NCI-H2081 treated with DMSO at 0.1 percent for 48 hours (cell line): ENCODE measurements at places on chromosomes 3 and 15.

GRCh38 chr3:60577601-60578000 is 673.7 kb downstream of the FHIT start:
- no peak for DNase-seq

DNA sequence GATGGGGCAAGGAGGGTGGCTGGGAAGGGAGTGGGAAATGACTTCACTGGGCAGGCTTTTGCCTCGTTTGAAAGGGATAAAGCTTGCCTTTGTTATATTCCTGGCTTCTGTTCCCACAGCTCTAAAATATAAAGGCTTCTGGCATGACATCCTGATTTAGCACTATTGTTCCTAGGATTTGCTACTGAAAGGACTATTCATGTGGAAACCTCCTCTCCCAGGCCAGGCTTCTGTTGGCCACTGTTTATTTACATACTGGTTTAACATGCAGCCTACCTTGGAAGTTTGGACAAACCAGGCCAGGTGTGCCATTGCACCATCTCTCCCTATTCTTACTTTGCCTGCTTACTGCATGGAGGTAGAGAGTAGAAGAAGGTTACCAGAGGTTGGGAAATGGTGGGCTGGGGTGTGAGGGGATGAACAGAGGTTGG is 2.4 kb upstream of the LMCD1 start:
- DNase-seq = no peak

DNA sequence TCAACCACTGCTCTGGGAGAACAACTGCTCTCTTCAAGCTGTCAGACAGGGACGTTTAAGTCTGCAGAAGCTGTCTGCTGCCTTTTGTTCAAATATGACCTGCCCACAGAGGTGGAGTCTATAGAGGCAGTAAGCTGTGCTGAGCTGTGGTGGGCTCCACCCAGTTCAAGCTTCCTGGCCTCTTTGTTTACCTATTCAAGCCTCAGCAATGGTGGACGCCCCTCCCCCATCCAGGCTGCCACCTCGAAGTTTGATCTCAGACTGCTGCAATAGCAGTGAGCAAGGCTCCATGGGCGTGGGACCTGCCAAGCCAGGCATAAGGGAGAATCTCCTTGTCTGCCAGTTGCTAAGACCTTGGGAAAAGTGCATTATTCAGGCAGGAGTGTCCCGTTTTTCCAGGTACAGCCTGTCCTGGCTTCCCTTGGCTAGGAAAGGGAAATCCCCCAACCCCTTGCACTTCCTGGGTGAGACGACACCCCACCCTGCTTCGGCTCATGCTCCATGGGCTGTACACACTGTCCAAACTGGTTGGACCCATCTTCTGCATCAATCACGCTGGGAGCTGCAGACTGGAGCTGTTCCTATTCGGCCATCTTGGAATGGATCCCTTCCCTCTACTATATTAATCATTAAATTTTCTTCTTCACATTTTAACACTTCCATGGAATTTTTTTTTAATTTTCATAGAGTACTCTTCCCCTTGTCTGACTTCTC is 167.0 kb upstream of the UBE2E2 start:
- no peak for DNase-seq

- DNase-seq = no peak
Measured at GRCh38 chr3:43378066-43378935, 92.0 kb downstream of the SNRK start.

DNA sequence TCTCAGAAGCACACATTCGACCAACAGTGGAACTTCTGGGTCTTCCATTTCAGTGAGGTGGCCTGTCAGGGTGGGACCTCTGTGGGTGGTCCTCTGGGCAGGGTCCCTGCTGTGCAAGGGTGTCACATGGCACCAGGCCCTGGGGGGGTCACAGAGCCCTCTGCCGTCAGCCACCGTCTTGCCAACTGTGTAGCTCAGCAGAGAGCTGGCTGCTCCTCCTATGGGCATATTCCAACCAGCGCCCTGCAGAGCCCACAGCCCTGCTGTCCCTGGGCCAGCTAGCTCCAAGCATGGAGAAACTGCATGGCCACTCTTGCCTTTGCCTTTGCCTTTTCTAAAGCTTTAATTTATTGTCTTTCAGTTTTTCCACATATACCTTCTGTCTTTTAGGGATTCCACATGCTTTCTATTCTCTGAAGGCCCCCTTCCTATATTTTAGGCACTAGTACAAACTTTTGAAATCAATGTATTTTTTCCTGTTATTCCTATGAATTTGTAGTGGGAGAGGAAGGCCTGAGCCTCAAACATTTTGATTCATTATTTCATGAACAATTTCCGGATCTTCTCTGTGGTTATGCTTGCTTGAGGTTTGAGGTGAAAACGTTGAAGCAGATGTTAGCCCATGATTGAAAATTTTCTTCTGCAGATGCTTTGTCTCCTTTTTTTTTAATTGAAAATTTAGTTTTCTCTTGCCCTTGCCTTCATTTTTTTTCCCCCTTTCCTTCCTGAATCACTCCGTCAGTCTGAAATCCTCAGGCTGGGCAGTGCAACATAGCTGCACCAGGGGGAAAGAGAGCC is 11.7 kb downstream of the IQCF1 start:
- DNase-seq = no peak

DNA sequence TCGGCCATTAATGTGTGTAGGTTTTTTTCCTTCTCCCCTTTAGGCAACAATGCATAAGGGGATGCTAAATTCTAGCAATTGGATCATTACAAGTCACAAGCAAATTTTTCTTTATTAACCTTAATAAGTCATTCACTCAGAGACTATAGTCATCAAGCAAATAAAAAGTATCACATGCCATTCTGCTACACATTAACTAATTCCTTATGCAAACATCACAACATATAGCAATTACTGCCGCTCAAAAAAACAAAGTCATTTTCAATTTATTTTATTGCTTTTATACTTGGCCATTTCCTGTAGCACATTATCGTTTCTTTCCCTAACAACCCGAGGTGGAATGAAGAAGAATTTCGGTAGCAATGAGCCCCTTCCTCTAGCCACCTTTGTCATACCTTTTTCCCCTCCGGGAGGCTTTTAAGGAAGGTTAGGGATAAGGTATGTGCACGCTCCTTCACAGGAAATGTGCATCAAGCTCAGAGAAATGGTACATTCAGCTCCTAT is 421.2 kb downstream of the TIGIT start:
- DNase-seq = no peak

DNA sequence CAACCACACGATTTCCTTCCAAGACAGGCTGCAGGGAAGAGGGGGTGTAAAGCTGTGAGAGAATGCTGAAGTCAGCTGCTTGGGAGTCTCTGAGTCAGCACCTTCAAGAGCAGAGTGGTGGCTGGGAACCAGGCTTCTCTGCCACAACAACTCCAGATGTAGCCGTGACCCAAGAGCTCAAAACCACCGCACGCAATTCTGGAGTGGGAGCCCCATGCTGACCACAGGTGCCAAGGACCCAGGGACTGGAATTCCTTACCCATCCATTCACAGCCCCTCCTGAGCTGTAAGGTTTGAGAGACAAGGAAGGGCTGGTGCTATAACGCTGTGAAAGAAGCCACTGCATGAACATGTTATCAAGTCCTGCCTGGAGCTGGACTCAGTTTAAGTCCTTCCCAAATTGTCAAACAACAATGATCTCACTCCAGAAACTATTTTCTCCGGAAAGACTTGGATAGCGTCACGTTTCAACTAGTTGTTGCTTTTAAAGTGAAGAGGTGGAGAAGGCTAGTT is 61.4 kb downstream of the UMPS start:
- DNase-seq = no peak

DNA sequence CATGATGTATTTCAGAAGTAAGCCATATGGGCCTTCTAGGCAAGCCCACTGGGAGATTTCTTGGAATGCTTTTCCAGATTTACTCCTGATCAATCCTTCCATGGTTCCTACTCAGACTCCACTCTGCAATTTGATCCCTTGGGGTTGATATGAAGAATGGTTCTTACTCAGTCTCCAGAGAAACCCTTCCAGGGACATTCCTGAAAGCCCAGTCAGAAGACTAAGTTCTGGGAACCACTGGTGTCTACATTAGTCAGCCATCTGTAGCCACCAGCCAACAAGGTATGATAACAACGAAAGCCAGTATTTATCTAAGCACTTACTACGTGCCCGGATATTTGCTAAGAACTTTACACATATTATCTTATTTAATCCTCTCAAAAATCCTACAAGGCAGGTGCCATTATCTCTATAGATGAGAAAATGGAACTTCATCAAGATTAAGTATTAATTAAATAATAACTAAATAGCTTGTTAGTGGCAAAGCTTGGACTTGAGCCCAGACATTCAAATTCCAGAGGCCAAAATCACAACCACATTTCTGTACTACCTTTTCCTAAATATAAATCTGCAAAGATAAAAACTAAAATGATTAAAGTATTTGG is 32.7 kb downstream of the ZNF385D start:
- no peak for DNase-seq

DNA sequence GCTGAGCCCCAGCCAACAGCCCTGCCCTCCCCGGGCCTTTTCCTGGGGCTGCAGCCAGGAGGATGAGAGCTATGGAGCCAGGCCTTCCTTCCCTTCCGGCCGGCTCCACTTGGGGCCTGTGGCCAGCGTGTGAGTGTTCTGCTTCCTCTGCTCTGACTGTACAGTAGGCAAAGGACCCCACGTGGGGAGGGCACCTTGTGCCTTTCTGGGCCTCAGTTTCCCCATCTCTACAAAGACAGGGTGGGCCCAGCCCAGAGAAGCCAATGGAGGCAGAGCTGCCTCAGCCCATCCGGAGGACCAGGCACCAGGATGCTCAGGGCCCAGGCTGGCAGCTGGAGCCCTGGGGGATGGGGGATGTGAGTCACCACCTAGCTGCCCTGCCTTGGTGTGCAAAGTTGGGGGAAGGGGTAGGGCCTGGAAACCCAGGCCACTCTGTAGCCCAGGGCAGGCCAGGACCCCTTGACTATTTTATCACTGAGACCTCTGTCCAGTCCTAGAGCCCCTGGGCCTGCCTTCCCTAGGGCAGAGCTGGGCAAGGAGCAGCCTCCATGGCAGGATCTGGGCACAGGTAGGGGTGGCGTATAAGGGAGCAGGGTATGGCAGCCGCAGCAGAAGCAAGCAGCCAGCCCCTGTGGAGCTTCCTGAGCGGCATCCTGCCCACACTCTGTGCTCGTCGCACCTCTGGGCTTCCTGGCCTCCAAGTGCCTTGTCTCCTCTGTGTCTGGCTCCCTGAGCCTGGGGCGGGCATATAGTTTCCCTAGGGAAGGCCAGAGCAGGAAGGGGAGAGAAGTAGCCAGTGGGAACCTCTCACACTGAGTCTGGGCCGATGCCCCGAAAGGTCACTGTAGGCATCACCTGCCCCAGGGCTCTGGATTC is 1.8 kb downstream of the PSTPIP1 start:
- DNase-seq = no peak

DNA sequence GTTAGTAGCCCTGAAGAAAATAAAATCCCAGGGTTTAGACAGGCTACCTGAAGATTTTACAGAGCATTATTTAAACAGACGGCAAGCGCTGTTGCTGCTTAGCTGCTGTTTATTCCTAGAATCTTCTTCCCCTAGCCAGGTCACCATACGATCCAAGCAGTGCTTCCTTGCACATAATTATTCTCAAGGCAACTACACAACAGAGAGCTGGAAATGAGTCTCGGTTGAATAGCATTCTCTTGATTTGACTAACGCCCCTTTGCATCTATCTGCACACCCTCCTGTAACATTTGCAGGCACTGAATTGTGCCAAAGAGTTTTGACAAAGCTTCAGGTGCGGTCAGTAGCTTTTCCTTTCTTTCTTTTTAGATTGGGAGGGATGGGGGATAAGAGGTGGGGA is 564.4 kb downstream of the TBL1XR1 start:
- no peak for DNase-seq

- no peak for DNase-seq
Measured at GRCh38 chr3:195896361-195897080, 11.8 kb downstream of the TNK2 start.

DNA sequence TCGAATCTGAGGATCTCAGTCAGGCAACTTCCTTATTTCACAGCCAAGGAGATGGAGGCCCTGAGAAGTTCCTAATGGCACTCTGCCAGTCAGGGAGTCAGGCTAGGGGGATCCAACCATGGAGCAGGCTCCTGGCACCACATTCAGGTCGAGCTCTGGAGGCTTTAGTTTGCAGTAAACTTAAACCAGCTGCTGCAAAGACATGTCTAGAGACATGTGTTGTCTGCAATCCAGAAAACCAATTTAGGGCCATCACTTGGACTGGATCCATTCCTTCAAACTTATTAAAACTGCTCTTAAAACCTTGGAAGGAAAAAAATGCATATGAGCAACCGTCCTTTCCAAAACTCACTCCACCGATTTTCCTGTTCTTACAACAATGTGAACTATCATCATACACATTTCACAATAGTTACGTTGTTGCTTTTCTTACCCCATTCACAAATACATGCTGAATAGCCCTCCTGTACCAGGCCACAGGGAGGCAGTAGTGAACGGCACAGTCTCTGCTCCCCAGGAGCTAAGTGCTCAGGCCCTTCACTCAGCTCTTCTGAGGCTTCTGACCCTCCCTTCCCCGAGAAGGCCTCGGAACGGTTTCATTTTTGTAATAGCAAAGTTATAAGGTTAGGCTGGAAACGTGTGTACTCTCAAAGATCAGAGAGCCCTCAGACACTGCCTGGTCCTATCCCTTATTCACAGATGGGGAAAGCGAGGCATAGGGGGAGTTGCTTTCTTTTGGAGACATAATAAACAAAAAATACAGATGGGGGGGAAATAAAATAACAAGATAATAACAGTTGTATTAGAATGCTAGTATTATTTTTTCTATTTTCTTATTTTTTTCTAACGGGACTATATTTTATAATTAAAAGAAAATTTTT is 20.1 kb downstream of the RFT1 start:
- no peak for DNase-seq

- DNase-seq = no peak
Measured at GRCh38 chr3:183911763-183912506, 27.3 kb upstream of the PARL start.

DNA sequence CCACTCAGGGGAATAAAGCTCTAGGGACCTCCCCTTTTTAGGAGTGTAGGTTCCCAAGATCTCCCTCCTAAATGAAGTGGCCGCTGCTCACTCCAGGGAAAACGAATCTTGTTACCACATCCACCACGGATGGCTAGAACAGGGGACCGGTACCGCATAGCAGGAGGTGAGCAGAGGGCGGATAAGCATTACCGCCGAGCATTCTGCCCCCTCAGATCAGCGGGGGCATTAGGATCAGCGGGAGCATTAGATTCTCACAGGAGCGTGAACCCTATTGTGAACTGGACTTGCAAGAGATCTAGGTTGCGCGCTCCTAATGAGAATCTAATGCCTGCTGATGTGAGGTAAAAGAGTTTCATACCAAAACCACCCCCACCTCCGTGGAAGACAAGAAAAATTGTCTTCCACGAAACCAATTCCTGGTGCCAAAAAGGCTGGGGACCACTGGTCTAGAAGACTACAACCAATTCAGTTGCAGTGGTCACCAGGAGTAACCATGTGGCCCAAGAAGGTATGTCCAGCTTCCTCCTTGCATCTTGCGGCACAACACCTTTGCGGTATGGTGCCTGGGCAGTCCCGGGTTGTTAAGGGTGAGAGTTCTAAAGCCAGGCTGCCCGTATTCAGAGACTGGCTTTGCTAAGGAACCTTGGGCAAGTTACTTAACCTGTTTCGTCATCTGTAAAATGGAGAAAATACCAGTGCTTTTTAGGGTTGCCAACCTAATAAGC is 1.1 kb upstream of the SS18L2 start:
- DNase-seq = no peak
